ENCODE measurements at places on chromosomes 16 and 17.
A peak's percentile ranks its signal among the peaks of the same experiment; 100 is the strongest.

DNA sequence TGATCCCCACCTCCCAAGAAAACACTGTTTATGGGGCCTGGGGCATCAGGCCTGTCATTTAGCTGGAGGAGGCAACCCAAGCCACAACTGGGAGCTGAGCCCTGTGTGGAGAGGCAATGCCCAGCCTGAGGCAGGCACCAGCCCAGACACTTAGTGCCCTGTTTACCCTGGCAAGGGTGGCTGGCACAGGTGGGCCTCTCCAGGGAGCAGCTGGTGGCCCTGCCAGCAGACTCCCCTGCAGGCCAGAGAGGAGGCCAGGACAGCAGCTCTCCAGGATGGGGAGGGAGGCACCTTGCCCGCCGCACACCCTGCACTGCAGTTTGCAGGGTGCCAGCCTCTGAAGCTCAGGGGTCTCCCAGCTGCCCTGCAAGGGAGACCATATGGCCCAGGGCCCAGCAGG, 9.1 kb upstream of the TMEM92 start:
- DNase-seq, result no peak

- peak; percentile 59 for DNase-seq
These were observed 182.8 kb downstream of the SEC14L1 start for GRCh38 chr17:77323413-77324171.

GRCh38 chr17:13484020-13484419, 117.7 kb downstream of the HS3ST3A1 start:
- DNase-seq, result no peak

DNA sequence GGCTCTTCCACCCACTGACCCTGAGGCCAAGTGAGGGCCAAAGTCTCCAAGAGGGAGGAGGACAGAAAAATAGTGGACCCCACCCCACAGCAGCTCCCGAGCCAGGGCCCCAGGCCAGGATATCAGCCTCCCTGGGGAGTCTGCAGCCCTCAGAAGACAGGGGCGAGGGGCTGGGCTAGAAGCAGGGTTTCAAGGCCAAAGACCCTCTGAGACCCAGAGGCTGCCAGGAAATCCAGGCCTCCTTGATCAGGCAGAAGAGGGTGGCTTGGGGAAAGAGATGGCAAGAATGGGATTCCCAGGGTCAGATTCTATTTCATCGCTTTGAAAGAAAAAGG, 156.1 kb downstream of the ZNF423 start:
- no peak for DNase-seq

- DNase-seq, result no peak
These were observed 113.2 kb upstream of the IRX5 start for GRCh38 chr16:54817432-54817831.

DNA sequence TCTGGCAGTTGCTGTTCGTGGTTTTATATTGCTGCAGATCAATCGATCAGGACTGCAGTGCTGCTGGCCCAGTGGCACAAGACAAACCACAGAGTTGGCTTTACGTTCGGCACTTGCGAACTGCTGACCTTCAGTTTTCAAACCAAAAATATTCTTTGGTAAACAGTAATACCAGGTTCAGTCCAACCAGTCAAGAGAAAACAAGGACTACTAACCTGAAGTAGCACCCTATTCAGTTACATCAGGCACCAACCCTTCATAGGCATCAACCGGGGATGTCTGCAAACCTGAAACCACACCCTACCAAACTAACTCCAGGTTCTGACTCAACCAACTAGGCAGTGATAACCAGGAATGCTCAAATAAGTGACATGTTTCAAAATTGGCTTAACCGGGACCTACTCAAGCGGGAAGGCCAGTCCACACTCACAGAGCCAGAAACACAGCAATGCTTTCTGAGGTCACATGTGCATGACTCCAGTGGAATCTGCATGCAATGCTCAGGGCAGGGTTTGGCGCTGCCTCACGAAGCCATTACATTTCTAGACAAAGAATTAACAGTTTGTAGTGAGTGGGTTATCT, 91.1 kb downstream of the SMG6 start:
- no peak for DNase-seq

DNA sequence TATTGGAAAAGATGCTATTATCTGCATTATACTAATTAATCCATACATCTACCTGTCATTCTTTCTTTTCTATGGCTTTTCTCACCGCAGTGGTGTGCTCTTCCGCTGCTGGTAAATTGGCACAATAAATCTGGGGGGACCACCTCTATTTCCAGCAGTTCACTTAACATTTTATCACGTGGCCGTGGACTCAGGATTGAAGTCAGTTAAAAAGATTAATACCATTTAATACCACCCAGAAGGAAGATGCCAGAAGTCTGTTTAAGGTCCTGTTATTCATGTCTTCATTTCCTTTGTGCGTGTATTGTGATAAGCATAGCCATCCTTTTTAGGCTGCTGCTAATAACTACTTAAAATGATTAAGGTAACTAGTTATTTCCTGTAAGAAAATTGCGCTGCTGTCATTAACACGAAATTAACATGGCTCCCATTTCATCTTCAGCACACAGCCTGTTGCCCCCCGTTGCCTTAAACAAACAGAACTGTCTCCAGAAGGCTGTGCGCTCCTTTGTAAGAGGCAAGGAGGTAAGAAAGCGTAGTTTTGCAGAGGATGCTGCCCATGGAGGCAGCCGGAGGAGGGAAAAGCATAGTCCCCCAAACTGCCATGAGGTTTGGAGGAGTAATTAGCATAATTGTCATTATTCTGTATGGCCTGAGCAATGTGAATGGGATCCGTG, 414.4 kb downstream of the UTP18 start:
- DNase-seq, result no peak

DNA sequence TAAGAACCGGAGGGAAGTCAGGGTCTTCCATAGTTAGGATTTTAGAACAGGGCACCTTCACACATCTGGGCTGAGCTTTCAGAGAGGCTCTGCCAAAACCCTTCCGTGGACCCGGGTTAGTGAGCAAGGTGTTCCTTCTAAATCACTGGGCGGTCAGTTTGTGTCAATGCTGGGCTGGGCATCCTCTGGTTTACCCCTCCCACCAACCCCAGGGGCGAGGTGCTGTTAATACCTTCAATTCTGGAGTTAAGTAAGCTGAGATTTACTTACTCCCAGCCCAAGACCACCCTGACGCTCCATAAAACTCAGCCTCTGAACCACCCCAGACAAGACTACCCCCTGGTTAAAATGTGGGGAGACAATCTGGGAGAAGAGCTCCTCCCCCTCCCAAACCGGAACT, 1.0 kb downstream of the TMEM92 start:
- DNase-seq, result no peak

DNA sequence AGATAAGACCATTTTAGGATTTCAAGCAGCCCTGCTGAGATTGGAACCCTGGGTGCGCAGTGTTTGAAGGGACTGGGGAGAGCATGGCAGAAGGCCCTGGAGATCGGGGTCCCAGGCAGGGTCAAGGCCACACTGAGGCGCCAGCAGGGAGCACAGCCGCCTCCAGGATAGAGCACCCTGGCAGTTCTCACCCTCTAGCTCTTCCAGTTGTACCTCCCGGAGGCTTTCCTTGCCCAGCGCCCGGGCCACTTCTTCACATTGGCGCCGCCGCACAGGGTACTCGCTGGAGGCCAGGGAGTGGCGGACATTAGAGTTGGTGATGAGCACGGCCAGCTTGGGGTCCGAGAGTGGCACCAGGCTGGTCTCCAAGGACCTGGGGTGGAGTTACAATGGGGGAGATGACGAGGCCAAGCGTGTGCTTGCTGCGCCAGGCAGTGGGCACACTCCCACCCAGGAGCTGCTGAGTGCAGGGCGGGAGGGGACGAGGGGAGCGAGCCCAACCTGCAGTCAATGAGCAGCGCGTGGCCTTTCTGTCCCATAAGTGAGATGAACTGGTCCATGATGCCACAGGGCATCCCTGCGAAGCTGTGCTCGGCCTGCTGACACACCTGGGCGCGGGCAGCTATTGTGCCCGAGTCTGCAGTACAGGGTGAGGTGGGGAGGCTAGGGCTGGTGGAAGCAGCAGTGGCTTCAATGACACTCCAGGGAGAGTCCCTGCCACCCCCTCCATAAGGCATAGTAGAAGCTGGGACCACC, 2.3 kb downstream of the GALK1 start:
- DNase-seq, result no peak

DNA sequence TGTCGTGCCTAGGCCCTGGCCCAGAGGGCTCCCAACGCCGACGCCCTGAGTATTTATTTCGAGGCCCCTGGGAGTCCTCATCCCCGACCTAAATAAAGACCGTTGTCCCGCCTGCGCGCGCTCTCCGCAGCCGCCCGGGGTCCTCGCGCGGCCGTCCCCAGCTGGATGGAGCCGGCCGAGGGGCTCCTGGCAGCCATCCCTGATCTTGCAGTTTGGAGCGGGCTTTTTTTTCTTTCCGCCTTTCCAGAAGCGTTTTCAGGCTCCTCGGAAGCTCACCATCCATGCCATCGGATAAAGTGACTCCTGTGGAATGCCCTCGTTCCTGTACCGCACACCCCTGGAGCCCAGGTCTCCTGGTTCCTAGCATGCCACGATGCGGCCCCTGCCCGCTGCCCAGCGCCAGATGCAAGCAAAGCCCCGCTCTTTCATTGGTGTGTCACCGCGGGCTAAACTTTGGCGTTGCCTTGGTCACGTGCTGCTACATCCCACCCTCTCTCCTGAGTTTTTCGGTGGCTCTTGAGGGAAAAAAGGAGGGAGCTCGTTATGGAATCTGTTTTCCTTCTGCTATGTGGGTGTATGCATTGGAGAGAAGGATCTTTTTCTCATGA, 716 bp downstream of the TMEM94 start:
- peak; percentile 17 for DNase-seq

DNA sequence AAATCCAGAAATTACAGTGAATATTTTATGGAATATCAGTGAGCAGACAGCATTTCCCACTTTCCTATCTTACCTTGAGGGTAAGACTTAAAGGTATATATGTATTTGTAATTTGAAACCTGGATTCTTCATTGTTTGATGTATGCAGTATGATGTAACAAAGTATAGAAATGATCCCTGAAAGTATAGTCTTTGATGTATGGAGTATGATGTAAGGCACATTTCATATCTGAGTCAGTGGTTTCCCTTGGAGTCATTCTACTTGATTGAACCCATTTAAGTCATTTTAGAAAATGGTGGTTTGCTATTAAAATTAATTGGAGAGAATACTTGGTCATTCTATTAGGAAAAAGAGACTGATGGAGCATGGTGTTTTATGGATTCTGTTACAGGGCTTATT, 10.1 kb downstream of the AMZ2 start:
- DNase-seq, result no peak

- peak; percentile 95 for DNase-seq
These were observed 30.6 kb downstream of the RPTOR start for GRCh38 chr17:80575057-80575875.

DNA sequence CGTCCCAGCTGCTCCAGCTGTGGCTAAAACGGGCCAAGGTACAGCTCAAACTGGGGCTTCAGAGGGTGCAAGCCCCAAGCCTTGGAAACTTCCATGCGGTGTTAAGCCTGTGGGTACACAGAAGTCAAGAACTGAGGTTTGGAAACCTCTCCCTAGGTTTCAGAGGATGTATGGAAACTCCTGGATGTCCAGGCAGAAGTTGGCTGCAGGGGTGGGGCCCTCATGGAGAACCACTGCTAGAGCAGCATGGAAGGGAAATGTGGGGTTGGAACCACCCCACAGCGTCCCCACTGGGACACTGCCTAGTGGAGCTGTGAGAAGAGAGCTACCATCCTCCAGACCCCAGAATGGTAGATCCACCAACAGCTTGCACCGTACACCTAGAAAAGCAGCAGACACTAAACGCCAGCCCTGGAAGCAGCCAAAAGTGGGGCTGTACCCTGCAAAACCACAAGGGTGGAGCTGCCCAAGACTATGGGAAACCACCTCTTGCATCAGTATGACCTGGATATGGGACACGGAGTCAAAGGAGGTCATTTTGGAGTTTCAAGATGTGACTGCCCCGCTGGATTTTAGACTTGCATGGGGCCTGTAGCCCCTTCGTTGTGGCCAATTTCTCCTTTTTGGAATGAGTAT, 2.2 kb downstream of the SDR42E1 start:
- no peak for DNase-seq

DNA sequence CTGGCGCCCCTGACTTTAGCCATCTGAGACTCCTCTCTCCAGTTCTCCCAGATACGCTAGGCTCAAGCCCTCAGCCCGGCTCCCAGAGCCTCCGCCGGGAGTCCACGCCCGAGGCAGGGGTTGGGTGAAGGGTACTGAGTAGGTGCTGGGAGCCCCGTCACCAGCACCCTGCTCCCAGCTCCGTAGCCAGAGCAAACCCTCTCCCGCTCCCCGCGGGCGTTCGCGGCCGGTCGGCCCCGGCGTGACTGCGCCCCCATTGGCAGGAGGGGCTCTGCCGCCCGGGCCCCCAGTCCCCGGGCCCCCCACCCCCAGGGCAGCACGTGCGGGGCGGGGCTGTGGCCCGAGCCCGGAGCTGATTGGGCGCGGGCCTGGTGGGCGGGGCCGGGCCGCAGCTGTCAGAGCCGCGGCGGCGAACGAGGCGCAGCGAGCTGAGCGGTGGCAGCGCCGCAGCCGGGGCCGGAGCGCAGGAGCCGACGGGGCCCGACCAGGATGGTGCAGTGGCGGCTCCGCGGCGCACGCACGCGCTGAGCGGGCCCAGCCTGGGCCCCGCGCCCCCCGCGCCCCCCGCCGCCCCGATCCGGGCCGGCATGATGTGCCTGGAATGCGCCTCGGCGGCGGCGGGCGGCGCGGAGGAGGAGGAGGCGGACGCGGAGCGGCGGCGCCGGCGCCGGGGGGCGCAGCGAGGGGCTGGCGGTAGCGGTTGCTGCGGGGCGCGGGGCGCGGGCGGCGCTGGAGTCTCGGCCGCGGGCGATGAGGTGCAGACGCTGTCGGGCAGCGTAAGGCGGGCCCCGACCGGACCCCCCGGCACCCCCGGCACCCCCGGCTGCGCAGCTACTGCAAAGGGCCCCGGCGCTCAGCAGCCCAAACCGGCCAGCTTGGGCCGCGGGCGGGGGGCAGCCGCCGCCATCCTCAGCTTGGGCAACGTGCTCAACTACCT, at the start of gene SPNS2:
Gene SPNS2, plus strand, starts transcription at position 421 of the 937 bp plus-strand sequence. Its CDS starts 167 bp downstream, at position 588.
- DNase-seq, result peak; percentile 67

- no peak for DNase-seq
These were observed 10.3 kb downstream of the C17orf113 start for GRCh38 chr17:42039794-42040763.

DNA sequence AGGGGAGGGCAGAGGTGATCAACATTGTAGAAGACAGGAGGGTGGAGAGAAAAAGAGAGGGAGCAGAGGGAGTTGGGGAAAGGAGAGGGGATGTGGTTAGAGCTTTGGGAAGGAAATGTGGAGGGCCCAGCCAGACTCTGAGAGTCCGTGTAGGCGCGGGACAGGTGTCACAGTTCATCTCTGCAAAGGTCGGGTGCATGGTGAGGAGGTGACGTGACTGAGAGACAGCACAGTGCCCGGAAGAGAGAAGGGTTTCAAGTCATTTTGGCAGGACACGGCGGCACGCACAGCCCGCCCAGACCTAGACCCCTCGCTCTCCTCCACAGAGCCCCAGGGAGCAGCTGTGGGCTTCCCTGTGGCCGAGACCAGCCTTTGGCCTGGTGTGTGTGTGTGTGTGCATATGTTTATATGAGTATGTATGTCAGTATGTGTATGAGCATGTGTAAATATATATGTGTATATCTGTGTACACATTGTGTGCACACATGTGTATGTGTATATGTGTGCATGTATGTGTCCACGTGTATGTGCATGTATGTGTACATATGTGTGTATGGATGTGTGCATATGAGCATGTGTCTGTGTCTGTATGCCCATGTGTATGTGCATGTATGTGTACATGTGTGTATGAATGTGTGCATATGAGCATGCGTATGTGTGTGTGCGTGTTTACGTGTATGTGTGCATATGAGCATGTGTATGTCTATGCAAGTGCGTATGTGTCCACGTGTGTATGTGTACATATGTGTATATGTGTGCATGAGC, 104.6 kb downstream of the SEC14L1 start:
- no peak for DNase-seq
